Daoy (cell line): ENCODE measurements at places on chromosomes 6 and 20. TPM values are rescaled to one million over a fixed set of nuclear protein-coding genes. Genes with fewer than 3 reads are reported as not detected.

The AFG1L gene
- total RNA-seq, result 3.5 and 6.9 TPM in 2 replicates

The AVP gene
- total RNA-seq, result not detected in 2 replicates

The FAM209A gene
- not detected in 2 replicates for total RNA-seq

The PHACTR1 gene
- total RNA-seq, result 4.1 and 13.2 TPM in 2 replicates

The MMP24 gene
- 0.54 and 0.86 TPM in 2 replicates for total RNA-seq

The SLC22A2 gene
- total RNA-seq, result 0.60 and 1.1 TPM in 2 replicates

The C6orf132 gene
- not detected in 2 replicates for total RNA-seq

DNA sequence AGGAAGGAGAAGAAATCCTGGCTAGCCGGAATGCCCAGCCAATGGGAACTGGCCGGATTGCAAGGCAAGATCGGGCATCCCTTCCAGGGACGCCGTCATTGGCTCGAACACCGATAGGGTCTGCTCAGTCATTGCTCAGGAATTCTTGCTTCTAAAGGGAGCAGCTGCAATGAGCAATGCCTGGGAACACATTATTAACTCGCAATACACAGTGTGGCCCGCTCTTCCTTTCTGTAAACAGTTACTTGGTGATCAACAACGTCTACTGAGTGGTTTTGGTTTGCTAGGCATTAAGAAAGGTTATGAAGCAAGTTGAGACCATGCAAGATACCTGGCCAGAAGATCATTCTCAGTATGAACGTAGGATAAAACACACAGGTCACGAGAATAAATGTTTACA lies 165.4 kb upstream of the CITED2 start:
- DNase-seq, result peak; percentile 86

GRCh38 chr6:45929421-45930361 lies 86.0 kb downstream of the CLIC5 start:
- DNase-seq, result peak; percentile 21

DNA sequence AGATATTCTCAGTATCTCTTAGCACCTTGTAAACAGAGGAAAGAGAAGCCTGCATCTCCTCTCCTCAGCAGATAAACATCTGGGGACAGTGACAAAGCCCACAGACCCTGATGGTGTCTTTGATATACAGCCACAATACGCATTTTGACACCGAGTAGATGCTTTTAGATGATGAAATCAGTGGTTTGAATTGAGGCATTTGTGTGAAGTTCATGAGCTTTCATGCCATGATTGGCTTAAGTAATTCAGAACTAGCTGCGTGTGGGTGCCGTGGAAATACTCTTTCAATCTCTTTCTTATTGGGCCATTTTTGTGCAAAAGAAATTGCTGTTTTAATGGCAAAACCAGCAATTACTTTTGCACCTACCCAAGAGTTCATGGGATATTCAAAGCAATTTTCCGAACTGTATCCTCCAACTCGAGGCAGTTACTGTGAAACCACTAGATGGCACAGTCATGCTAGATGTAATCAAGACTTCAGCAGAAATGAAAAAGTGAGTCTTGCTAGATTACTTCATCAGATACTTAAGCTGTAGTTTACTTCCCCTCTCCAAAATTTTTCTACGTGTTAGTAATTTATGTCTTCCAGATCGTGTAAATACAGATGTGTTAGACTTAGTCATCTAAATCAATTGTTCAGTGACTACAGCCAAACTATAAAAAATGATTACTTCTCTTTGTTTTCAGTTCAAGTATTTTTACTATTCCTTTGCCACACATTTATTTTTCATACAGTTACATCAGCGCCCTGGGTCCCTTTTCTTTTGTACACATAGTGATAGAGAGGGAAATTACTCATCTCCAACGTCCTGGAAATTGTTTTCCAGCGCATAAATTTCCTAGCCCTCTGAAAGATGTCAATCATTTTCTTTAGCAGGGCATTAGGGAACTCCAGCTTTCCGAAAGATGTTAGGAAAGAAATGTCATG lies 49.4 kb downstream of the IYD start:
- DNase-seq, result peak; percentile 83

- DNase-seq, result no peak
These were observed 4.2 kb downstream of the ZNF337 start for GRCh38 chr20:25692499-25692898.

GRCh38 chr20:21534453-21534852 lies 20.6 kb upstream of the NKX2-2 start:
- no peak for DNase-seq

DNA sequence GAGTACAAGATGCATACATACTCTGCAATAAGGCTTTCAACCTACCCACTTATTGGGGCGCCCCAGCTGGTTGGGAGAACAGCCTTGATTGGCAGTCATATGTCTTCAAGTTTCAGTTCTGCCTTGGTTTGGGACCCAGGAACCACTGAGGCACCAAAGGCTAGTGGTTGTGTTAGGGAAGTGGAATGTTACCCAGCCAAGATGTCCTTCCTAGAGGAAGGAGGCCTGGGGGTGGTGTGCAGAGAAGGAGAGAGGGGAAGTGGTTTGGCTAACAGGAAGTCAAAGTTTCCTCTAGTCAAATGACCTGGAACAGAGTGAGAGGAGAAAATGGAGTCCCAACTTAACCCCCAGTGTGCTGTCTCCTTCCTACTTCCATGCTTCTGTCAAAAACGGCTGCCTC lies 59.4 kb downstream of the CD164 start:
- DNase-seq, result no peak

DNA sequence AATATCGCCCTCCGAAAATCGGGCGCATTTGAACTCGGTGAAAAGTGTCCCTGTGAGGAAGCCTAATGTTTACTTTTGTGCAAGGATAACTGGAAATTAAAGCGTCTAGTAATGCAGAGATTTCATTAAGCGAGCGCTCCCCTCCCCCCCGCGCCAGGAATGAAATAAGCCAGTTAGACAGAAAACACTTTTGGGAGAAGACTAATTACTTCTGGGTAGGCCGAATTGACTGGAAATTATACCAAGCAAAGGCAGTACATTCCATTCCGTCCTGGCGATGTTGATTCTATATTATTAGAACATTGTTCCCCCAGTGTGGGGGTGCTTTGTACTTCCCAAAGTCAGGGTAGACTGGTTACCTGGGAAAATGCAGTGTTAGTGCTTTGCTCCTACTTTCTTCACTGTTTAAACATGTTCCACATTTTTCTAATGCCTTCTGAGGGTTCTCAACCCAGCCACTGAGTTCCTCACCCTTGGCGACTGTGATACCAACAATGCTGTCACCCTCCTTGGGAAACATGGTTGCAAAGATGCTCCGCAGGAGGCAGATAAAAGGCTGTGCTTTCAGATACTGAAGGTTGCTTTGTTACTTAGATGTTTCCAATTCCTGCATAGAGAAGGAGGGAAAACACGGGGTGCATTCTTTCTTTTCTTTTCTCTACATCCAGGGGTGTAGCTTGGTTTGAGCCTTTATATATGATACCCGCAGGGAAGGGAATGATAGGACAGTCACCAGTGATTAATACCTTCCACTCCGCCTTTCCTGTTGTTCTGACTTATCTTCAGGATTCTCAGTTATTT lies 2.6 kb downstream of the GJA1 start:
- DNase-seq, result peak; percentile 48

DNA sequence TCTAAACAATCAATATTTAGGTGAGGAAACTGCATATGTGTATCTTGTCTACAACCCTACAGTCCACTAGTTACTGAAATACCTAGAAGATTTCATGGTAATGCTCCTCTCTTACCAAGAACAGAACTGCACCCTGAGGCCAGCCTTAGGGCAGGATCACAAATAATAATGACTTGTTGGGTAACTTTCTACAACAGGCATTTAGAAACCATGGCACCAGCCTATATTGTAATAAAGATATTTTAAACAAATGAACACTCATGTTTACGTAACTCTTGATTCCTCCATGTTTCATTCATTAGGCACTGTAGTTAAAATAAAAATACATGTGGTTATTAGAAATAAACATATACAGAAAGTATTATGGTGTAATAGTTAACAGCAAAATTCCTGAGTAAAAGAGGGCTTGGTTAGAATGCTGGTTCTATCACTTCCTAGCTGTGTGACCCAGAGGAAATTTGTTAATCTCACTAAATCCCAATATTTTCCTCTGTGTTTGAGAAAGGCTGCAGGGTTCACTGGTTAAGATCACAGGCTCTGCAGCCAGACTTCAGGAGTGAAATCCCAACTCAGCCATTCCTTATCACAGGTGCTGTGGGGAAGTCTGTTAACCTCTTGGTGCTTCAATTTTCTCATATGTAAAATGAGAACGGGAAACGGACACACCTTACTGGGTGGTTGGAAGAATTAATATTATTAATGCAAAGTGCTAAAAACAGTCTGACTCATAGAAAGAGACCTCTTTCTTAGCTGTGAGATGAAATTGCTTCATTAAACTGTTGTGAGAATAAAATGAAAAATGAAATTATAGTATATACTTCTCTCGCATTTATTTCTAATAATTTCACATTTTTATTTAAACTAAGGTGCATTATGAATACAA lies 8.5 kb downstream of the HMGN3 start:
- DNase-seq, result no peak

- no peak for DNase-seq
These were observed 51.0 kb upstream of the HIVEP1 start for GRCh38 chr6:11960909-11961779.

DNA sequence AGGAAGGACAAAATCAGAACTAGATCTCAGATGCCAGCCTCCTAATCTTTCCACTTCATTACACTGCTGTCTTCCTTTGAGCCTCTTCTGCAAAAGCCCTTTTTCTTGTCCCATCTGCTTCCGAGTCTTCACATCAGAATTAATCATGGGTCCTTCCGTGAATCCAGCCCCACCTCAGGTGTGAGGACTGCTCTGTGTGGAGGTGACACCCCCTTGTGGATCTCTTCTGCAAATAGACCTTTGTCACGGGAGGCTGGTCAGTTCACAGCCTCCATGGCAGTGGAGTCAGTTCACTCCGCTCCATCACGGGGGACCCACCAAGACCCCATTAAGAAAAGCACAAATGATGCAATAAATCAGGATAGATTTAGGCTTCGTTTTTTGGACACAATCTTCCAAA lies 171.1 kb downstream of the ADAT2 start:
- peak; percentile 43 for DNase-seq

- DNase-seq, result peak; percentile 84
These were observed at the start of gene RAB22A for GRCh38 chr20:58309591-58310290. RAB22A (plus strand) TSS chr20:58309715; CDS start chr20:58309977, 262 bp downstream.

DNA sequence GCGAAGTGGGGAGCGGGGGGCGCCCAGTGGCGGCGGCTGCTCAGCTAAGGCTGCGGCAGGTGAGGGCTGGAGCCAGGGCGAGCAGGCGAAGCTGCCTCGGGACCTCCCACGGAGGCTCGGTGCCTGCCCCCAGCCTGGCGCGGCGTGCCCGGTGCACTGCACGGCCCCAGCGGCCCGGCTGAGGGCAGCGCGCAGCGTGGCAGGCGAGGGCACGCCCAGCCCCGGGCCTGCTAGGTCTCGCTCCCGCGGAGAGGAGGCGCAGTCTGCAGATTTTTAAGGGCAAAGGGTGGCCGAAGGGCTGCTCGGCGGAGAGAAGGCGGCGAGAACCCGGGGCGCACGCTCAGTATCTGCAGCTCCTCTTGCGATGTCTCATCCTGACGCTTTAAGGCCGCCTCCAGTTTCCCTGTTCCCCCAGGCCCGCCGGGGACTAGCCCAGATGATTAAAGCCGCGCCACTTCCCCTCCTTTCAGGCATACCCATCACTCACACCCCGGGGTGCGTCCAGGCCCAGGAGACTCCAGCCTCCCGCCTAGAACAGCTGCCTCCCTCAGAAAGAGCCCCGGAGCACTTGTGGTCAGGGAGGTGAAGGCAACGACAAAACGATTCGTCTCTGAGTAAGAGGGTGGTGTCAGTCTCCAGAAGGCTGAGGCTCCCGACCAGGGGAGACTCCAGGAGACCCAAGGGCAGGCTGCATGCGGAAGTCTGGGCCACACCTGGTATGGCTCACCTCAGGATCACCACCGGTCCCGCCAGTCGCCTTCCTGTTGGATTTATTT lies at the start of gene FERMT1:
TSS of gene FERMT1 (minus strand) at position 158 of the 776 bp plus-strand sequence. CDS start 3,476 bp downstream, outside the sequence.
- peak; percentile 73 for DNase-seq

DNA sequence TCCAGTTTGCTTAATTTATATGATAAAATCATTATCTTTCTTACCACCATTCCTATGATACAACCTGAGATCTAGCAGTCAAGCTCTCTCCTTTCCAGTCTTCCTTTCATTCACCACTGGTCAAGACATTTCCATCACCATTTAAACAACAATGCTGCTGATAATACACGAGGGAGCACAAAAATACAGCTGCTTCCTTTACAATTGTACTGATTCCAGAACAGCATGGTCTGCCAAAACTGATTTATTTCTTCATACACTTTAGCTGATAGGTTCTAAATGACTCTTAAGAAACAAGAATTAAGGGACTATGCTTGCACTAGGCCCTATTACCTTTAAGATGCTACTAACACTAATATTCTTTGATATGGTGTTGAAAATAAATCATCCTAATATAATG lies 65.0 kb downstream of the EPM2A start:
- DNase-seq, result no peak

DNA sequence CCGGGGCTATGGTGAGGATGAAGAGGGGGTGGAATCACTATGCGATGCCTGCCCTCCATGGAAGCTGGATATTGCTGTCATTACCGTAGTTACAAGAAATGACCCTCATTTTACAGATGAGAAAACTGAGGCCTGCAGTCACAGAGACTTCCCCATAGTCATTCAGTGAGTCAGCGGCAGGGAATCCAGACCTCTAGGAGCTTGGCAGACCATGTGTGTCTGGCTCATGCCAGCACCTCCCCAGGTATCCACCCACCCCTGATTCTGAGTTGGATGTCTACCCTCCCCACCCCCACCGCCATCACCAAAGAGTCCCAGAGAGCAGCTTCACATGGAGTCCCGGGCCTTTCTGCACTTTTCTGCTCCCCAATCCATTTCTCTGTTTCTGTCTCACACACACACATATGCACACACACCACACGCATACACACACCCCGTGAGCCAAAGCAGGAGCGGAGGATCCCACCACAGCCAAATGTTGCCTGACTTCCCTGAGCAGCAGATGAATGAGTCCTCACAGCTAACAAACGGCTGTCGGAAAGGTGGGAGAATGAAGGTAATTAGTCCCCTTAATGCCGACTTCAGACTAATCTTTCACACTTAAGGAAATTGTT lies 24.8 kb downstream of the CDH22 start:
- peak; percentile 87 for DNase-seq
